ENCODE measurements at places on chromosomes 1 and 21.

DNA sequence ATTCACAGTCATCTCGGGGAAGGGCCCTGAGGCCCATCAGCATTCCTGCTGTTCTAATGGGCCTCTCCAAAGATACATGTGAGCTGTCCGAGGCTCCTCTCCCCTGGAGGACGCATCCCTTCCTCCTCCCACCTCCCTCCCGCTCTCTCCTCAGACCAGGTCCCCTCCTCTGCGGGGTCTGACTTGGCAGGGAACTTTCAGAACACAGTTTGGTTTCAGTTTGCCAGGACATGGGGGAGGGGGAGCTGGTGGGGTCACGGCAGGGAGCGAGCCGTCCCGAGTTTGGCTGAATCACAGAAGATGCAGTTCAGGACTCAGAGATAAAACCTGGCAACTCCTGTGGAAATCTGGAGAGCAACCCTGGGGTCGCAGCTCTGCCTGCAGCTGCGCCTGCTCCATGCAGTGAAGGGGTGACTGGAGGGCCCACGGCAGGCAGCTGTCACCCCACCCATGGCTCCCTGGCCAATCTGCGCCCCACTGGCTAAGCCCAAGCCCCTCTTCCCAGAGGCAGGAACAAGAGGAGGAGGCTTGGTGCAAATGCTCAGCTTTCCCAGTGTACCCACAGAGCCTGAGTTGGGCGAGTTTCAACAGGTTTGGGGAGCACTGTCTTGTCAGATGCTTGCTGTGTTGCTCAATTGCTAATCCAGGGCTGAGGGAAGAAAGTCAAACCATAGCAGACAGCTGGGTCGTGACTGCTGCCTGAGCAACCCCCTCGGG, 5.7 kb downstream of the WNT4 start:
- DNase-seq: no peak

GRCh38 chr1:24297187-24297851, 21.8 kb upstream of the GRHL3 start:
- no peak for DNase-seq

DNA sequence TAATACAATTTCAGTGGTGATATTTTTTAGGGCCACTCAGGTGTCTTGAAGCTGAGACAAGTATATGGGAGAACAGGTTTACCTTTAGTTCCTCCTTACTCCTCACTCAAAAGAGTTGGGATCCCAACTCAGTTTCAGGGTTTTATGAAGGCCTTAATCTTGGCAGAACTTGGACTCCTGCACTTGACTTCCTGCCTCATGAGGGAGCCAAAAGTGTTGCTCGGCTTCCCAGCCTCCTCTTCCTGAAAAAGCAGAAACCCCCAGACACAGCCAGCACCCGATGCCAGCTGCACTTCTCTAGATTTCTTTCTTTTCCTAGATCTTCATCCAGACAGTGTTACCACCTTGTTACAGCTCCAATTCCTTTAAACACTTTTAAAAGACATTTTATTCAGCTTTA, 70.8 kb upstream of the TMPRSS2 start:
- DNase-seq: no peak

DNA sequence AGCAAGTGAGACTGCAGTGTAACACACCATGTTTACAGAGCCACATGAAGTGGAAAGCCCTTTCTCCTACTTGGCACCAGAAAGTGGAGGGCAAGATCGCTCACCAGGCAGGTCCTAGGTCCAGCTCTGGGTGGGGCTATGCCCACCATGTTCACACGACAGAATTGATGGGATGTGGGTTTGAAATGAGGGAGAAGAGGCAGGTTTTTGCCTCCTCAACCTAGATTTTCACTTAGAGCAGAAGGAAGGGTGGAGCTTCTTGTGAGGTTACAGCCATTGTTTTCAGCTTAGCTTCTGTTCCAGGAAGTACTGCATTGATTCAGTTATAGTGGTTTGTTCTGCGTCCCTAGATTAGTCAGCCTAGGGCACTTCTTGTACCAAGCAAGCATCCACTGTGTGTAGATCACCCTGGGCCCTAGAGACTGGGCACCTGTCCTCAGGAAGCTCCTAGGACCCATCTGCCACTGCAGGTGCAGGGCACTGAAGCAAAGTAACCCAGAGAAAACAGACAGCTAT, 2.3 kb downstream of the CD53 start:
- DNase-seq: peak; percentile 61

DNA sequence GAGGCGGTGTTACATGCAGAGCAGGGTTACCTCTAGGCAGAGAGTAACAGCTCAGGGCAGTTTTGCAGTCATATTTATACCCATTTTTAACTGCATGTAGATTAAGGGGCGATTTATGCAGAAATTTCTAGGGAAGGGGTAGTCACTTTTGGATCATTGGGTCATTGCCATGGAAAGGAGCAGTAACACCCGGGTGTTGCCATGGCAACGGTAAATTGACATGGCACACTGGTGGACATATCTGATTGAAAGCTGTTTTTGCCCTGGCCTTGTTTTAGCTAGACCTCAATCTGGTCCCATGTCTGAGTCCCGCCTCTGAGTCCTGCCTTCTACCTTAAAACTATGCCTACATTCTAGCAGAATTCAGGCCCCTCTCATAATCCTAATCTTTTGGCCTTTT, 11.8 kb upstream of the USP1 start:
- no peak for DNase-seq

DNA sequence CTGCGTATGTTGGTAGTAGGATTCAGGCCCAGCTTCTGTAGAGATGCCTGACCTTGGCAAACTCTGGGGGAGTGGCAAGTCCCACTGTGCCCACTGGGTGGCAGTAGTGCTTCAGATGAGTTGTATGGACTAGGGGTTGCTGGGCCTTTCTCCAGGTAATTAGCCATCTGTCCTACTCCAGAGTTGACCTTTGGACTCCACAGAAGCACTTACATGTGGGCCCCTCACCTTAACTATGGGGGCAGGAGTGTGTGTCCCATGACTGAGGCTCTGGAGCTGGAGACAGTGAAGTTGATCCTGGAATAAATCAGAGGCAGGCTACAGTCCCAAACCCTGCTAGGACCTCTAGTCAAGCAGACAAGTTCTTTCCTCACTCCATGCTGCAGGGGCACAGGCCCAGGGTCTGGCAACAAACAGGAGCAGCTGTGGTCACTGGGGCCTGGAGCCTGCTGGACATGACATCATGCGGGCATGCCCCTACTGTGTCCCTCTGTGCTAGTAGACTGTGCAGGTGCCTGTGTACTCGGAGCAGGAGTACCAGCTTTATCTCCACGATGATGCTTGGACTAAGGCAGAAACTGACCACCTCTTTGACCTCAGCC, 4.6 kb downstream of the DMAP1 start:
- peak; percentile 82 for DNase-seq

DNA sequence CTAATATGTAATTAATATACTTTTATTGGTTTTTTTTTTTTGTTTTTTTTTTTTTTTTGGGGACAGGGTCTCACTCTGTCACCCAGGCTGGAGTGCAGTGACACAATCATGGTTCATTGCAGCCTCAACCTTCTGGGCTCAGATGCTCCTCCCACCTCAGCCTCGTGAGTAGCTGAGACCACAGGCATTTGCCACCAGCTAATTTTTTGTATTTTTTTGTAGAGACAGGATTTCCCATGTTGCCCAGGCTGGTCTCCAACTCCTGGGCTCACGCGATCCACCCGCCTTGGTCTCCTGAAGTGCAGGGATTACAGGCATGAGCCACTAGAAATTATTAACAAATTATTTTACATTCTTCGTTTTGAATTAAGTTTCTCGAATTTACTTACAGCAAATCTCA, 16.8 kb upstream of the POGZ start:
- no peak for DNase-seq

- no peak for DNase-seq
Observed at GRCh38 chr1:65471213-65471833, 50.9 kb downstream of the LEPR start.

DNA sequence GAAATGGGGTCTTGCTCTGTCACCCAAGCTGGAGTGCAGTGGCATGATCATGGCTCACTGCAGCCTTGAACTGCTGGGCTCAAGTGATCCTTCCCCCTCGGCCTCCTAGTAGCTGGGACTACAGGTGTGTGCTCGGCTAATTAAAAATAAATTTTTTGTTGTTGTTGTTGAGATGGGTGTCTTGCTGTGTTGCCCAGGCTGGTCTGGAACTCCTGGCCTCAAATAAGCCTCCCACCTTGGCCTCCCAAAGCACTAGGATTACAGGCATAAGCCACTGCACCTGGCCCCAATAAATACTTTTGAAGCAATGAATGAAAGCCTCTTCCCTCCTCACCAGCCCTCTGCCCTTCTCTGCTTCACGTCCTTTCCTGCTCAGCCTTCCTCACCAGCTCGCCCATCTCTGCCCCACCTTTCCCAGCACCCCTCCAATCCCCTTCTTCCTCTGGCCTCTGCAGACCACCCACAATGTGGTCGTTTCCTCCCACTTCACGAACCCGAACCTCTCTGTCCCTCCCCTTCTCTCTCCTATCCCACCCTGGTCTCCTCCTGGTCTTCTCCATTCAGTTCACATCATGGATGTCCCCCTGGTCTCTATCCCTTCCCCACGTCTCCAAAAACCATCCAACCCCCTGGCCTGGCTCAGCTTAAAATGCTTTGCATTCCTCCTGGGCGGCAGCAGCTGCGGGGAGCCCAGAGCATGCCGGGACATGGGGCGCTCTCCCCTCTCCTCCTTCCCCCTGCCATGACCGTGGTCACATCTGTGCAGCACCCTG, 38.4 kb downstream of the RAP1GAP start:
- DNase-seq: no peak

- DNase-seq: no peak
Observed at GRCh38 chr1:148315071-148315811, 163.2 kb upstream of the NBPF11 start.

DNA sequence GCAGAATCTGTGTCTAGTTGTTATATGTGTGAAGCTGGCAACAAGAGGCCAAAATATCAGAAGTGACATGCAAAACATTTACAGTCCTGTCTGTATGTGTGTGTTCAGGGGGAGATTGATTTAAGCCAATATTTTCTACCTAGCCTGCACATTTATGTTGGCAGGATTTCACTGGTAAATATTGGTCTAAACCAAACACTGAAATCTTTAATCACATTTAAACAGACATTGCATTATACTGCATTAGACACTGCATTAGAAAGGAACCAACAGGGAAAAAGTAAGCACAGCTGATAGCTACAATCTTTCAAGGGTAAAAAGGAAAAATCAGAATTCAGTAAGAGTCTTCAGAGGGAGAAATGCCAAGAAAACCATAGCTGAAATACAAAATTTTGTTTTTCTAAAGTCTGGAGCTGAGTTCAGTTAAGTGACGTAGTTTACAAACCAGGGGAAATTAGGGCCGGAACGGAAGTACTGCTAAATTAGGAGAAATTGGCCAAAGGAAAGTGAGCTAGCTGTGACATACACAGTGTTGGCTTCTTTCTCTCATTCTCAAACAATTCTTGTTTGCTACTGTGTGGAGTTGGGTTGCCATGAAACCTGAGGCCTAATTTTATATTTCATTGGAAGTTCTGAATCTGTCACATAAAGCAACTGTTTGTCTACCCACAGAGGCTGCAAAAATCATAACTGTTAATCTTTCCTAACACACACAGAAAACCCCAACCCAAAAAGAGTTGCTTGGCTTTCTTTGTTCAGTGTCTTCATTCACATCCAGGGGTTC, 217.3 kb upstream of the SGIP1 start:
- DNase-seq: no peak

GRCh38 chr1:158071138-158071537, 77.7 kb downstream of the KIRREL1 start:
- no peak for DNase-seq

DNA sequence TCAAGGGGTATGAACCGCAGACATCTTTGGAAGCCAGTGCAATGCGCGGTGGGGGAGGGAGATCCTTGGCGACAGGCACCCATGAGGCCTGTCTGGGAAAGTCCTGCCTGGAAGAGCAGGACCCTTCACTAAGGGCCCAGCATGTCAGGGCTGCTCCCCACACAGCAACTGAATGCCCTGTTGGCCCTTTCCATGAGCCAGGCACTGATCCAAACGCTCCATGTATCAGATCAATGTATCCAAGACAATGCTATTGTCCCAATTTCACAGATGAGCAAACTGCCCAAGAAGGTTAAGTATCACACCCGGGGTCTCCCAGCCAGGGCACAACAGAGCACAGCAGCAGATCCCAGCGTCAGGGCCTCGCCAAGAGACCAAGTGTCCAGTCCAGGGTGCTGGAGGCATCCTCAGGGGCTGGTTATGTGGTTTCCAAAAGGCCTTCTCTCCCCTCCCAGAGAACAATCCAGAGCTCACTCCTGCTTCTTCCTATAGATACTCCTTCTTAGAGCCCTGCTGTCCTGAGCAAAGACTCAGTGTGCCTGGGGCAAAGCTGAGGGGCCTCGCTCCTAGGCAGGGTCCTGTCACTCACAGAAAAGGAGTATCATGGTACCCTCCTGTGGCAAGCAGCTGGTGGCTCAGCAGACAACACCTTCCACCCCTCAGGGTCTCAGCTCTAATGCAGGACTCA, 328.0 kb downstream of the NPHP4 start:
- DNase-seq: no peak

- DNase-seq: no peak
Observed at GRCh38 chr1:47705517-47706130, 267.8 kb downstream of the FOXD2 start.

GRCh38 chr1:216410026-216410425, 13.2 kb downstream of the USH2A start:
- no peak for DNase-seq

DNA sequence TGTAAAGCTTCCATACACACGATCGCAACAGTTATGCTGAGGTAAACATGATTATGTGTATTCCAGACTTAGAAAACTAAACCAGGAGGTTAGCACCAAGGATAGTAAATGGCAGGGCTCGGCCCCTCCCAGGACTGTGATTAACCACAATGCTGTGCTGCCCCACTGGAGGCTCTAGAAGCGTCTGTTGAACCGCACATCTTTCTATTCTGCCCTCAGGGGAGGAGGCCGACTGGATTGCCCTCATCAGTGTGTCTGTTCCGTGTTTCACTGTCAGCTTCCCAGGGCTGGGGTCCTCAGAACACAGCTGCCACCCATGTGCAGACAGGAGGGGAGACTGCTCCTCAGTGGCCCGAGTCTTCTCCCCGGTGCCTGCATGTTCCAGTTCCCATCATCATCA, 12.8 kb upstream of the ASCL5 start:
- no peak for DNase-seq

DNA sequence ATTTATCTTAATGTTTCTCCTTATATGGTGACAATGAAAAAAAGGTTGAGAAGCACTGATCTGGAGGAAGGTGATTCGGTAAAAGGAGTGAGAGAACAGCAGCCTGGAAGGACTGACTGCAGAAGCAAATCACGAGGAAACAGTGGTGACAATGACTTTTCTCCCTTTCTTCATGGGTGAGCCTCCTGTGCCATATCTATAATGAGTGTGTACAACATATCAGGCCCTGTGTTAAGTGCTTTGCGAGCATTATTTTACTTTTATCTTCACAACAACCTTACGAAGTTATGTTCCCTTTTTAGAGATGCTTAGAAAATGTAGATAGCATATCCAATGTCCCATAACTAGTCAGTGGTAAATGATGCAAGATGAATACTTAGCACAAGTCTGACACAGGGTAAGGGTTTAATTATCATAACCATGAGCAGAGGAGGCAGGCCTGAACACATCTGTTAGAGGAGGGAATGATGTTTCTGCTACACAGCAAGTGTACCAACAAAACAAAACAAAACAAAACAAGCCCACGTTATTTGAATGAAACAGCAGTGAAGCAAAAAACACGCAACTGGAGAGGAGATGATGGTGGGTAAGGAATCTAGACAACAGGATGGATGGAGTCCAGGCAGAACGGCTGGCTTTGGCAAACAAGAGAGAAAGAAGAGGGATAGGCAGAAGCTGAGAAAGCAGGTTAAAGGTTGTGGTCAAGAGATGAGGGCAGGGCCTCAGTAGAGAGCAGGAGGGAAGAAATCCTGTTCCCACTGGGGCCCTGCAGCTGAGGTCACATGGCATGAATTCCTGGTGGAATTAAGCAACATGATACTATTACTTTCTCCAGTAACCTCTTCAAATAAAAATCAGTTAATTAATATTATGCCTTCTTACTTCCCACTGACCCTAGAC, 29.6 kb downstream of the GNG12 start:
- DNase-seq: no peak

All from stimulated activated CD4-positive, alpha-beta T cell treated with anti-CD3 and anti-CD28 coated beads, Interleukin-4, amount 100 ng/mL, for 24 hours (primary cell).